ENCODE measurements at places on chromosomes 16 and 17.

DNA sequence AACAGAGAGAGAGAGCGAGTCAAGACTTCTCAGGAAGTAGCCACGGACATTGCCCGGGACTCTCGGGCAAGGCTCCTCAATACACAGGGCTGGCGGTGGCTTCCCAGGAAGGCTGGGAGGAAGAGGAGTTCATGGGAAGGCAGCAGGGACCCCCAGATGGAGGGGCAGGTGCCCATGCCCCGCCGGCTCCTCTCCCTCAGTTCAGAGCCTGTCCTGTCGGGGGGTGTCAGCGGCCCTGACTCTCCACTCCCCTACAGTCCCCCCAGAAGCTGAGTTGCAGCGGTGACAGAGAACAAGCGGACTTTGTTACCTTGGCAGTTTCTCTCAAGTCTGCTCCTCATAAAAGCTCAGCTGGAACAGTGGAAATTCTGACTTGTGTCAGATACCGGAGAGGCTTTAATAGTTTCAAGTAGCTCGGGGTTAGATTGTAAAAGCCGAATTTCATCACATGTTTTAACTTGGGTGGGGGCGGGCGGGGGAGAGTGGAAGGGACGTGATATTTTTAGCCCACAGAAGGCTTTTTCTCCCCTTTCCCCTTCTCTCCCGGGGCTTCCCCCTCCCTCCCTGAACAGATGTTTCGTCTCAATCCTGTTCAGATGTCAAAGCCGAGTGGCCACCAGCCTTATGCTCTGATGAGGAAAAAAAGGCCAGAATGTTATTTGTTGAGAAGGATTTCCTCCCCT is 65.2 kb downstream of the NKD1 start:
- peak; percentile 87 for DNase-seq

DNA sequence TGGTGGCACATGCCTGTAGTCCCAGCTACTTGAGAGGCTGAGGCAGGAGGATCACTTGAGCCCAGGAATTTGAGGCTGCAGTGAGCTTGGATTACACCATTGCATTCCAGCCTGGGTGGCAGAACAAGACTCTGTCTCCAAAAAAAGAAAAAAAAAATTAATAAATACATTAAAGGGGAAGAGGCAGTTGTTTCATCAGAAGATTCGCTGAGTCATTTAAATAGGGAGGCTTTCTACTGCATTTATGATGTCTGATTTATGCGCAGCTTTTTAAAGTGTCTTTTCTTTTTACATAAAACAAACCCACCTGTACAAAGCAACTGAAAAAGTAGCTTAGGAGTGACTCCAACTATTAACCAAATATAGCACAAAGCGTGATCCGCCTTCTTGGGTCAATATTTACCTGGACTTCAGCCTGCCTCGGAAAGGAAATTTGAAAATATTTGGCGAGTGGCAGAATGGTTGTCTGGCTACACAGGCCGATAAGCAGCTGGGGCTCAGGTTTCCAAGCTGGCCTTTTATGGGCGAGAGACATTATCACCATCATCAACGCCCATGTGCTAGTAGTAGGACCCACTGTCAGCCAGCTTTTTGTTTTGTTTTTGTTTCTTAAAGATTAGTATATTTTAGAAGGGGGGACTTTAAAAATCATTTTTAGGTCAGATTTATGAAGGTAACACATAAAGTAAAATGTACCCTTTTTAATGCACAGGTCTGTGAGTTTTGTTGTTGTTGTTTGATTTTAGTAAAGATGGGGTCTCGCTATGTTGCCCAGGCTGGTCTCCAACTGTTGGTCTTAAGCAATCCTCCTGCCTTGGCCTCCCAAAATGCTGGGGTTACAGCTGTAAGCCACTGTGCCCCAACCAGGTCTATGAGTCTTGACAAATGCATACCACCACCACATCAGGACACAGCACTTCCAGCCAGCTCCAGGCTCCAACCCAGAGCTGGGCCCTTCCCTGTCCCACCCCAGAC is 42.5 kb upstream of the RASD1 start:
- no peak for DNase-seq

DNA sequence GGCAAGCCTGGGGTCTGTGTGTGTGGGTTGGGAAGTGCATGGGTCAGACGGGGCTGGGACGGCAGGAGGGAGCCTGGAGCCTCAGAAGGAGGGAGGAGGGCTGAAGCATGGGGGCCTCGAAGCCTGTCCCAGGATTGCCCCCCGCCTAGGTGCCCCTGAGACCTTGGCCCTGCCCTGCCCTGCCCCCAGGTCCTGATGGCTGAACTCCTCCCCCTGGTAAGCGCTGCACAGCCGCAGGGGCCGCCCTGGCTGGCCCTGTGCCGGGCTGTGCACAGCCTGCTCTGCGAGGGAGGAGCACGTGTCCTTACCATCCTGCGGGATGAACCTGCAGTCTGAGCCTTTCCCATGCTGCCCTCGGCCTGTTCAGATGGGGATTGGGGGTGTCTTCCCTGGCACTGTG is 4.4 kb downstream of the TEDC2 start:
- DNase-seq = no peak

DNA sequence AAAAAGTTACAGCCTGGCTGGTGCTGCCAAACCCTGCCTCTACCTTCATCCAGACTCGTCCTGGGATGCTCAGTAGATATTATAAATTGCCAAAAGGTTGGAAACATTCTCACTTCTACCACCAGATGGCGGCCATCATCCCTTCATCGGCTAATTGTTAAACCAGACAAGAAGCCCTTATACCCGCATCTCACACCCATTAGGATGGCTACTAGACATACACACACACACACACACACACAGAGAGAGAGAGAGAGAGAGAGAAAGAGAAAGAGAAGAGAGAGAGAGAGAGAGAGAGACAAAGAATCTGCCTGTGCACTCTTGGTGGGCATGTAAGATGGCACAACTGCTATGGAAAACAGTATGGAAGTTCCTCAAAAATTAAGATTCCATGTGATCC is 15.0 kb upstream of the SCIMP start:
- peak; percentile 67 for DNase-seq

DNA sequence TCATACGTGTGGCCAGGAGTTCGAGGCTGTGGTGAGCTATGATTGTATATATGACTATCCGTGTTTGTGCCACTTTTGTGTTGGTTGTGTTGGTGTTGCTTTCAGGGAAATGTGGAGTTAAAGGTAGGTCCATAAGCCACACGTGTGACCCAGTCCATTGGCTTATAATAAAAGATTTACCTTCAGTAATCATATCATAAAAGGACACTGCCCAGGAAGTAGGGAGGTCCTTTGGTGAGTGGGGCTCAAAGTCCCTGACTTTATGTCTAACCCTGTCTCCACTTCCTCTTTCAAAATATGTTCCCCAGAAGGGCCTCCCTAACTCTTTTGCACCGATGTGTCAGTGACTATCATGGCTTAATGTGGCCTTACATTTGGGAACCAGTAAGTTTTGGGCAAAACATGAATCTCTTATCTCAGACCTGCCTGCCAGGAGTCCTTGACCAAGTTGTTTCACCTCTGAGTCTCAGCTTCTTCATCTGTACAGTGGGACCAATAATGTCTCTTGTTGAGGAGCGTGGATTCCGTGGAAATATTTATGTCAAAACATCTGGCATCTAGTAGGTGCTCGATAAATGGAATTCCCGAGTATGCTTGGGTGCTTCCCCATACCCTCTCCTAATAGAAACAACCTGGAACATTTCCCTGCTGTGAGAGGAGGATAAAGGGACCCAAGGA is 4.8 kb downstream of the TNP2 start:
- no peak for DNase-seq

- DNase-seq = no peak
Observed at GRCh38 chr16:85563034-85563433, 50.1 kb upstream of the GSE1 start.

GRCh38 chr17:72515291-72516065 is 394.7 kb downstream of the SOX9 start:
- no peak for DNase-seq

GRCh38 chr16:50939356-50939755 is 197.5 kb downstream of the CYLD start:
- no peak for DNase-seq

GRCh38 chr16:47657977-47658376 is 196.8 kb downstream of the PHKB start:
- DNase-seq = no peak

Data from NCI-H524 (cell line).